CD4-positive, alpha-beta T cell treated with Interleukin-6 at 100 ng/mL for 8 hours (primary cell): ENCODE measurements at places on chromosomes 7 and 10.

- DNase-seq = no peak
These were observed 207.7 kb downstream of the ZEB1 start for GRCh38 chr10:31526681-31527080.

DNA sequence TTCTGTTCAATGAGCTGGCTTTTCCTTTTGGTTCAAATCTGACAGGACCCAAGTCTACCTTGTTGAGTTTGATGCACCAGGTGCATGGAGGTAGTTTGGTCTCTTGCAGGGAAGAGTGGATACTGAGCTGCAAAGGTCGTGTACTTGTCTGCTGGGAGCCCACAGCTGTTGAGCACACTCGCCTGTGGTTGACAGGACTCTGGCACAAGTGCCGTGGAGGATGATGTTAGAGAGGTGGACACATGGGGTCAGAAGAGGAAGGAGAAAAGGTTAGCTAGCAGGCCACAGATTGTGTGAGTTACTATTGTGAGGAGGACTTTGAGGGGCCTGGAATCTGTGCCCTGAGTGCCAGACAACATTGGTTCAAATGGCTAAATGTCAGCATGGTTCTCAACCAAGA, 197.3 kb downstream of the CREB5 start:
- no peak for DNase-seq

DNA sequence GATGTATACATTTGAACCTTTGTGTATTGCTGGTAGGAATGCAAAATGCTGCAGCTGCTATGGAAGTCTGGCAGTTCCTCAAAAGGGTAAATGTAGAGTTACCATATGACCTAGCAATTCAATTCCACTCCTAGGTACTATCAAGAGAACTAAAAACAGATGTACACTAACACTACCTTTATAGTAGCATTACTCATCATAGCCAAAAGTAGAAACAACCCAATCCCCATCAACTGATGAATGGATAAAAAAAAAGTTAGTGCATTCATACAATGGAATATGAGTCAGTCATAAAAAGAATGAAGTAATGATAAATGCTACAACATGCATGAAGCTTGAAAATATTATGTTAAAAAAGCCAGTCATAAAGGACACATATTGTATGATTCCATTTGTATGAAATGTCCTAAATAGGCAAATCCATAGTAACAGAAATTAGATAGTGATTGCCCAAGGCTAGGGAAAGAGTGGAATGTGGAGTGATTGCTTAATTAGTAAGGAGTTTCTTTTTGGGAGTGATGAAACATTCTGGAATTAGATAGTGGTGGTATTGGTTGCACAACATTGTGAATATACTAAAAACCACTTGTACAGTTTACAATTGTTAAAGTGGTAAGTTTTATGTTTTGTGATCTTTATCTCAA, 96.4 kb upstream of the AOAH start:
- no peak for DNase-seq

DNA sequence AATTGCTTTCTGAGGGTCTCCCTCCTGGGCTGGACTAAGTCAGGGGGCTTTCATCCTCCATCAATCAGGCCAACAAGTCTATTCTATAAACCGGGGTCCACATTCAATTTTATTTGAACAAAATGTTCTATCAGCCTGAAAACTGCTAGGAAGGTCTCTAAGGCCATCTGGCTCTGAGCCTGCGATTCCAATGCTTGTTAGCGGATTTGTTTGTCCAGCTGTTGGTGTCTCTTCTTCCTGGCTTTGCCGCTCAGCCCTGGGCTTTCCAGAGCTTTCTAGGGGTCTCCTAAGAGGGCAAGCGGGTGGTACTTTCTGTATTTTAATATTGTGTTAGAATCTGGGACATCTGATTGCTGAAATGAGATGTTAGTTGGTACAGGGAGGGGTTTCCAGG, 136.7 kb downstream of the VIPR2 start:
- DNase-seq = no peak

- no peak for DNase-seq
These were observed 172.4 kb downstream of the FZD1 start for GRCh38 chr7:91436655-91437054.

GRCh38 chr7:132569884-132570614, 6.2 kb downstream of the PLXNA4 start:
- no peak for DNase-seq

DNA sequence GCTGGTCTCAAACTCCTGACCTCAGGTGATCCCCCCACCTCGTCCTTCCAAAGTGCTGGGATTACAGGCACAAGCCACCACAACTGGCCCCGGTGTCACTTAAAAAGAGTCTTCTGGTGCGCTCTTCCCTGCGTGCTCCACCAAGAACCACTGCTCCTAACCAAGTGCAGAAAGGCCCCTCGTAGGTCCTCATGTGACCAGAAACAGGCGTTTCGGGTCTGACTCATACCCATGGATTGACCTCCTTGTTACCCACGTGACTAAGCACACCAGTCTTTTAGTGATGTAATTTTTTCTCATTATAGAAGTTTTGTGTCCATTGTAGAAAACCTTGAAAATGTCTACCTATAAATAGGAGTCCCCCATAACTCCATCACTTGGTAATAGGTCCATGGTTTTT, 13.9 kb downstream of the FKBP6 start:
- no peak for DNase-seq

DNA sequence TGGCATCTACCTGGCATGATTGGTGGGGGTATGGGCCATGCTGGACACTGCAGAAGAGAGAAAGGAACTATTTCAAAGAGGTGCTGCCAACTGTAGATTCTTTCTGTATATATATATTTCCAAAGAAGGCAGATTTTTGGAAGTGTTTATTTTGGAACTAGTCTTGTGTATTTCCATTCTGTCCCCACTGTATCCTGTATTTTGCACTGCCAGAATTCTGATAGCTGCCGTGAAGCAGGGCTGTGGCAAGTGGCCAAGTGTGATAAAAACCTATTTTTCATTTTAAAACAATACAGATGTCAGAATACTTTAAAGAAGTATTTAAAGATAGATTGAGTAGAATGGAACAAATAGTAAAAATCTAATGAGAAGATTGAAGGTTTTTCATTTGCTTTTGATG, 17.1 kb downstream of the MCU start:
- DNase-seq = no peak

DNA sequence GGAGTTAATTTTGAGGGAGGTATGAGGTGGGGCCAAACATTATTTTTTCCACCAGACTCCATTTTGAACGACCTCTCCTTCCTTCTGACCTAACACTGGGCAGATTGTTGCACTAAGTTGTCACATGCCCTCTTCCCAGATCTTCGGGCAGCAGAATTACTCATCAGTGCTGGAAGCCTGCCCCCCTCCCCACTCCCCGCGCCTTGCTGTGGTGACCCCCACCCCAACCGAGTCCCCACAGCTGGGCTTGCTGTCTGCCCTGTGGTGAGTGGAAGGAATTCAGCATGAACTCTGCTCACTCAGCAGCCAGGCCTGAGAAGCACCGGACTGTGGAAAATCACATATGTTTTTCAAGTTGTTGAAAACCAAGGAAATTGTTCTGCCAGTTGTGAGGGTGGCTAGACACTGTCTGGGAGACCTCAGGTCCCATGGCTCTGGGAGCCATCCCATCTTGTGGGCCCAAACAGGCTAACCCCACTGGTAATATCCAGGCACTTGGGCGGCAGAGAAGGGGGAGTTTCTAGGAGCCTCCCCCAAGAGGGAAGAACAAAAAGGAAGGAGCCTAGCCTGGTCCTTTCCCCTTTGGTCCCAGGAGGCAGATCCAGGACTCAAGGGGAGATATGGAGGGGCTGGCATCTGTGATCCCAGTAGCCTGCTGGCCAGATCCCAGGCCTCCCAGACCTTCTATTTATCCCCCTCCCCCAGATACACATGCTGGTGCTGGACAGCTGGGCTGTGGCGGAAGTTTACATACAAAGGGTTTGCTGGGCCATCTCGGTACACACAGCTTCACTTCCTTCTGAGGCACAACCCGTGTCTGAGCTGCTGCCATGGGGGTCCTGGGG, 3.5 kb upstream of the AEBP1 start:
- no peak for DNase-seq

- DNase-seq = no peak
These were observed 252.7 kb upstream of the FERD3L start for GRCh38 chr7:19397911-19398310.

- peak; percentile 25 for DNase-seq
These were observed 83.9 kb upstream of the PDLIM1 start for GRCh38 chr10:95374597-95375209.

DNA sequence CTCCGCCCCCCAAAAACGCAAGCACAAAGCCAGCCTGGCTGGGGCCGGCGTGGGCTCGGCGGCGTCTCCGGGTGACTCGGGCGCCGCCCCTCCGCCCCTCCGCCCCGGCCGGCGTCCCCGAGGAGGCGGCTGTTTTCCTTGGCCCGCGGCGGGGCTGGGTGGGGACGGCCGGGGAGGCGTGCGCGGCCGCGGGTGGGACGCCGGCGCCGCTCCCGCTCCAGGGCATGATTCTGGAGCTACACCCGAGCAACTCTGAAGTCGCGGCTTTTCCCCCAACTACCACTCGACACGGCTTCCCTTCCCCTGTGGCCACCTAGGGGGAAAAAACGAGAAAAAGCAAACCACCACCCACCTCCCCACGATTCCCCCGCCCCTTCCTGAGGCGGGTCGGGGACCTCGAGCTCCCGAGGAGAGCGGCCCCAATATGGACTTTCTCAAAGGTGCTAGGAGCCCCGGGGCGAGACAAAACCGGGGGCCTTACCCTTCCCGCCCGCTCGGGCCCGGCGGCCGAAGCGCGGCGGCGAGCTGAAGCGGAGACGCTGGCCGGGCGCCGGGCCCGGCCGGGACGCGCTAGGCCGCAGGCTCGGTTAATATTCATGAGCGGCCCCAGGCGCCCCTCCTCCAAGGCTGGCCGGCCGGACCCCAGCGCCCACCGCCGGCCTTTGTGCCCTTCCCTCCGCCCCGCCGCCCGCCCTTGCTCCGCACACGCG, 856 bp downstream of the ARHGAP21 start:
- DNase-seq = peak; percentile 33

DNA sequence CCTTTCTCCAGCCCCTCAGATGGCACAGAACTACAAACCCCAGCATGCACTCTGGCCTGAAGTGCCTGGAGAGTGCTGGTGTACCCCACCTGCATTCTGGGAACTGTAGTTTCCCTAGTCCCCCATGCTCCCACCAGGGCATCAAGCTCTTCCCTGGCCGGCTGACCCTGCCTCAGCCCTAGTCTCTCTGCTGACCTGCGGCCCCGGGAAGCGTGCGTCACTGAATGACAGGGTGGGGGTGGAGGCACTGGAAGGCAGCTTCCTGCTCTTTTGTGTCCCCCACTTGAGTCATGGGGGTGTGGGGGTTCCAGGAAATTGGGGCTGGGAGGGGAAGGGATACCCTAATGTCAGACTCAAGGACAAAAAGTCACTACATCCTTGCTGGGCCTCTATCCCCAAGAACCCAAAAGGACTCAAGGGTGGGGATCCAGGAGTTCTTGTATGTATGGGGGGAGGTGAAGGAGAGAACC, 2.1 kb downstream of the NOS3 start:
- no peak for DNase-seq

DNA sequence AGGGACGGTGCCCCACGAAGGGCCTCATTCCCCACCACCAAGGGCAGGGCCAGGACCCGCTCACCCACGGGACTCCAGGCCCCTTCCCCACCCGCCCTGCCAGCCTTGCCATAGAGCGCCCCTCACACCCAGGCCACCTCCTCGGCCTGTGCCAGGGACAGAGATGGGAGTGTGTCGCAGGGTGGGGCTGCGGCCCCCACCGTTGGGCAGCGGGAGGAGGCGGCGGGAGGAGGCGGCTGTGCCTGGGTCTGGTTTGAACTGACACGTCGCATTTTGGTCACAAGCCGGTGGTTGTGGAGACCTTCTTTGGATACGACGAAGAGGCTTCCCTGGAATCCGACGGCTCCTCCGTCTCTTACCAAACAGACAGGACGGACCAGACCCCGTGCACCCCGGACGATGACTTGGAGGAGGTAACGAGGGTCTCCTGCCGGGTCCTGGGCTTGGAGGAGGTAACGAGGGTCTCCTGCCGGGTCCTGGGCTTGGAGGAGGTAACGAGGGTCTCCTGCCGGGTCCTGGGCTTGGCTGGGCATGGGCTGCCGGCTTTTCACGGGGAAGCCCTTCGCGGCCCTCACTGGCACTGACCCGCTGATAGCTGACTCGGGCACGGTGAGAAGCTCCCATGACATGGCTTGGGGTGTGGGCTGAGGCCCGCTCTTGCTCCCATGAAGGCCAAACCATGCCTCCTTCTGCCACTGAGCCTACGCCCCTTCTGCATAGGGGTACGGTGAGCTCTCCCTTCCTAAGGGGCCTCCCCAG, 46.4 kb upstream of the DPYSL4 start:
- DNase-seq = no peak

DNA sequence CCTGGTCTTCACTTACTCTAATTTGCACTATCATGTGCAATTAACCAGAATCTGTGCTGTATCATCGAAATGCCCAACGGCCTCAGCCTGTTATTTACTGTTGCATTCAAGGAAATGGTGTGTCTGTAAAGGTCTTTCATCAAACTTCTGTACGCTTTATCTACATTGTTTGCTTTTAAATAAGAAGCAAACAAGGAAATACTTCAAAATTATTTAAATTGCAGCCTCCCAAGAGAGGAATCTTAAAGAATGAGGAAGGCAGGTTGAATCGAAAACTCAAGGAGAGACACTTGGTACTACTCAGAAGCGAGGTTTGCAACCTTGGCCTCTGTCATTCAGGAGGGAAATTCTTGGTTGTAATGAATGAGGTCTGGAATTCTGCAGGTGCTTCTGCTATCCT, 40.7 kb downstream of the MGAM start:
- no peak for DNase-seq

DNA sequence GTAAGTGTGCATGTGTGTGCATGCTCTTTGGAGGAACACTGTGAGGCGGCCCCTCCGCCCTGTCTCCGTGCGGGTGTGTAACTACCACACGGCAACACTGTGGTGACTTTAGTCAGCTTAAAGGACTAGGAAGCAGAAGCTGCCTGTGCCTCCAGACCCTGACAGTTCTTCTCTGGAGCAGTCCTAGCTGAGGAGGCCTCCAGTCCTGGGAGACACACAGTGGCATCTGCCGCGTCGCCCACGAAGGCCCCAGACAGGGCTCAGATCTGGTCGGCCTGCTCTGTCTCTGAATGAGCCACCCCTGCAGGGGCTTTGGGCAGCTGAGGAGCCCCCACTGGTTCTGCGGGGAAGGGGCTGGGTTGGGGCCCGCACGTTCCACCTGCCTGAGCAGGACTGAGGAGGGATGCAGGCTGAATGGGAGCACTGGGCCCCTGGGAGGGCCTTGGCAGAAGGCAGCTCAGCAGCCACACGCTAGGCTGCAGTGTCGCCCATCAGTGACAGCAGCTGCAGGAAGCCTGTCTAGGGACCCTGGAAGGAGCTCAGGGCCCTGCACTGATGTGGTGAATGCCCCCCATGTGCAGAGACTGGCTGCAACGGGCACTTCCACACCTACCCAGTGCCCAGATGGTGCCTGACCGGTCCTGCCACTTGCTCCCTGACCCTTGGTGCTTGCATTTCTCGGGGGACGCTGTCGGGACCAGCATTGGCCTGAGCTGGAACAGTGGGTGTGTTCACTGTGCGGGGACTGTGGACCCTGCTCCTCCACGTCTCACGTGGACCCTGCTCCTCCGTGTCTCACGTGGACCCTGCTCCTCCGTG, 27.3 kb upstream of the KNDC1 start:
- DNase-seq = no peak

- no peak for DNase-seq
These were observed 37.6 kb downstream of the DAGLB start for GRCh38 chr7:6409944-6410693.

GRCh38 chr7:126223729-126224128, 1029.0 kb downstream of the GRM8 start:
- DNase-seq = no peak

GRCh38 chr10:128560406-128560805, 434.2 kb upstream of the MKI67 start:
- no peak for DNase-seq

- DNase-seq = no peak
These were observed 328.4 kb downstream of the PHF14 start for GRCh38 chr7:11302121-11302520.

GRCh38 chr10:117653170-117653515, 110.6 kb downstream of the EMX2 start:
- DNase-seq = no peak
